Globus pallidus (tissue), 1 donor: ENCODE measurements at places on chromosomes 1 and 21.

DNA sequence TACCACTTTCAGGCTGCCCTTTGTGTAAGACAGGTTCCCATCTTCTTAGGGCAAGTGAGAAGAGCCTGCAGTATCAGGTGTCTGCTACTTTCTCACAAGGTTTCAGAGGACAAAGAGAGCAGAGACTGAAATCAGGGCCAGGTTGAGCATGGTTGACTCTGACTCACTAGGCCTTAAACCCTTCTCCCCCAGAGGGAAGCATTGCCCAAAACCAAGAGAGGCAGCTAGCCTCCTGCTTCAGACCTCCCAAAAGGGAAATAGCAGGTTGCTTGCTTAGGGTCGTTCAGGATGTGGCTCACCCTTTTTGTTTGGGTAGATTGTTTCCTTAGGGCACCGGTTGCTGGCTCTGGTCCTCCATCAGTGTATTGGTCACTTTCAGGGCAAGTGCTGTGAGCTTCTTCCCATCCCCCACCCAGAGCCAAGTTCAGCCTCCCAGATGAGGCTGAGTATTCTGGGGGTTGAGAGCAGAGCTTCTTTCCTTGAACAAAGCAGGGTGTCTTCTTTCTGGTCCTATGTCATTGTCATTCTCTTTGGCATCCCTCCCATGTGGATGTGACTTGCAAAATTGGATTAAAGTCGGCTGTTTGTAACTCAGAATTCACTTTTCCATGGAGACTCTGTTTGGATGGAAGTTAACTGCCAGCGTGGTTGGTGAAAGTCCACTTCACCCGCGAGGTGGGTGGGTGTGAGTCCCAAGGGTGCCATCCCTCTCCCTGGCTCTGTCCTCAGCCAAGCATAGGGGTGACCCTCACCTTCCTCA lies 55.5 kb upstream of the GALNT2 start:
- DNase-seq: peak; percentile 24

DNA sequence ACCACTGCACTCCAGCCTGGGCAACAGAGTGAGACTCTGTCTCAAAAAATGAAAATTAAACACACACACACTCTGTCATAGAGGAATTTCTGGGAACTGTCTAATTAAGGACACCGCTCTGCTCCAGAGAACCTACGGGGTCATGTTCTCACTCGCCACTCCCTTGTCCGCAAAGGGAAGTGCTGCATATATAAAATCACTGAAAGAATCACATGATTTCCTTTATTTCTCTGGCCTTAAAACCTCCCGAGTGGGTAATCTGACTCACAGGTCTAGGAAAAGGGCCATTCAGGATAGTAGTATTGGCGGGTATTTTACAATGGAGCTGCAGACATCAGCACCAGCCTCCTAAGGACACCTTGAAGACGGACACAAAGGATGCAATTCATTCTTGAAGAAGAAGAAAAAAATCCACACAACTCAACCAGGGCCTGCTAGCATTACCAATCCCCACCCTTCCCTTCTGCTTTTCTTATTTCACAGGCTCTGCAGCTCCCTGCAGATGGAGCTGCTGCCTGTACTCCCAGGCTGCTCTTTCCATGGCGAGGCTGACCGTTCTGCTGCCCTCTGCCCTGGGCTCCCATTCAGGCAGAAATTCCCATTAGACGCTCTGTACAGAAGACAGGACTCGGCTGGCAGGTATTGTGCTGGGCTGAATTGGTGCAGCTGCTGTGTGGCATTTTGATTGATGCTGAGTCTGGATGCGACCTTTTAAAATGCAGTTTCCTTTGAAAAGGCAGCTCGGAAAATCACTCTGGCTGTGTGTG lies 53.3 kb upstream of the FAM89A start:
- peak; percentile 72 for DNase-seq

DNA sequence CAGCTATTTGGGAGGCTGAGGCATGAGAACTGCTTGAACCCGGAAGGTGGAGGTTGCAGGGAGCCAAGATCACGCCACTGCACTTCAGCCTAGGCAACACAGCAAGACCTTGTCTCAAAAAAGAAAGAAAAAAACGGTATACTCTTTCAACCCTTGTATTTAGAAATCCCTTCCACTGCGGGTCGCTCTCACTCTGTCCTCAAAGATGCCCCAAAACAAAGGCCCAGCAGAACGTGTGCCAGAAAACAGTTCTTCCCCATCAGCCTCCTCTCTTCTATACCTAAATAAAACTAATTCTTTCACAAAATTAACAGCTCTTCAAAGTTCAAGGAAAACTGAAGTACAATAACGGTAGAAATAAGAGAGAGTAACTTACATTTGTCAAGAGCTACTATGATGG lies 13.2 kb downstream of the SETD4 start:
- peak; percentile 50 for DNase-seq

DNA sequence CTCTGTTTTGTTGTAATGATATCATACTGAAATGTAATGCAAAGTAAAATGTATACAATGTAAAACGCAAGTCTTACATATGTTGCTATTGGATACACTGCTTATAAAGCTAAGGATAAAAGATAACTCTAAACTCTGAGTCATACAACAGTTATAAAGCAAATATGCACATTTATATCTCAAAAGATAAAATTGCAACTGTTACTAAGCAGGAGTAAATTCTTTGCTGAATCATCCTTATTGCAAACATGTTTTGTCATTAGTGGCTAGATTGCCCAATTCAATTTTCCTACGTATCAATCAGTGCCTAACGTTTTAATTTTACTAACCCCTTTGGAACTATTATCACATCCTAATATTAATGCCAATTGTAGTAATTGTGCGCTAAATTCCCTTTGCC lies 762.9 kb downstream of the LTN1 start:
- no peak for DNase-seq
